GM13977 (cell line): ENCODE measurements at places on chromosomes 5 and 9.

DNA sequence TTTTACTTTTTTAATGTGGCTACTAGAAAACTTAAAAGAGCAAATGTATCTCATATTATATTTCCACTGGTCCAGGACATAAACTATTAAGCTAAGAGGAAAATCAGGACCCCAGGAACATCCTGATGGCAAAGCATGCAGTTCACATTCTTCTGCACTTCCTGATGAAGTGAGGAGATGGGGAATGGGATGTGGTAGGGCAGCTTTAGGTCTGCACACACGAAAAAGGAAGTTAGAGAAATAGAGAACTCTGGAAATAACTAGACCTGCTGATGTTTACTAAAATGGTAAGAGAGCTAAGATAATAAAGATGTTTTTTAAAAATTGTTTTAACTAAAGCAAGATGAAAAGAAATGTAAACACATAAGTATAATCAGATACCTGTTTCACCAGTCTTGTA, 39.7 kb upstream of the NIPBL start:
- no peak for DNase-seq

DNA sequence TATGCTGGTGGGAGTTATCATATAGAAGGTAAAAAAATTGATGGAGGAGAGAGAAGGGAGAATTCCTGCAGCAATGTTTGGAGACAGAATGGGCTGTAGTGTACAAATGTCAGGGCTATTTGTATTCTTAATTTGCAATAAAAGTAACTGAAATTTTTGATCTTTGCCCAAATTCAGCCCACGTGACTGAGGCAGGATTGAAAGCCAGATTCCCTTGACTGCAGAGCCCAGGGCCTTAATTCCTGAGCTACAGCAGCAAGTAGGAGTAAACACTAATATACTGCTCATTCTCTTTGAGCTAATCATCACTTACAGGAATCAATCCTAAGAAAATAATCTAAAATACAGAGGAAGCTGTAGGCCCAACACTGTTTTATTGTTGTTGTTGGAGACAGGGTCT, 5.2 kb upstream of the ANXA6 start:
- DNase-seq = no peak

- no peak for DNase-seq
Measured at GRCh38 chr5:73296772-73297171, 123.8 kb downstream of the TMEM174 start.

GRCh38 chr5:7518947-7519560, 123.1 kb downstream of the ADCY2 start:
- DNase-seq = no peak

DNA sequence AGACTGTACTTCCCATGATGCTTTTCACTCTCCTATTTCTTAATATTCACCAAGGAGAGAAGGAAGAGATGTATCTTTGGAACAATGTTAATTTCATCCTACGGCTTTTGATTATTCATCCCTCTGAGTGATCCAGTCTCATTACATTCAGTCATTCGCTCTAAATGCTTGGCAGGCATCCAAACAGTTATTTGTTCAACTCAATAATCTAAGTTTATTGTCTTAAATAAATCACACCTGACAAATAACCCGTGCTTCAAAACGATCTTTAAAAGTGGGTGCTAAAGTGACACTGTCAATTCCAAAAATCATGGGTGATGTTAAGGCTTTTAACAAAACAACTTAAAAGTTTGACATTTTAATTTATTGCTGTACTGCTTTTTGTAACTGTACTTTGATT, 233.1 kb downstream of the RASEF start:
- DNase-seq = no peak

GRCh38 chr9:135526089-135526729, 5.0 kb downstream of the LCN1 start:
- peak; percentile 4 for DNase-seq

- DNase-seq = no peak
Measured at GRCh38 chr5:67019065-67019845, 177.3 kb downstream of the CD180 start.

GRCh38 chr9:79656169-79656568, 84.4 kb downstream of the TLE4 start:
- DNase-seq = no peak

DNA sequence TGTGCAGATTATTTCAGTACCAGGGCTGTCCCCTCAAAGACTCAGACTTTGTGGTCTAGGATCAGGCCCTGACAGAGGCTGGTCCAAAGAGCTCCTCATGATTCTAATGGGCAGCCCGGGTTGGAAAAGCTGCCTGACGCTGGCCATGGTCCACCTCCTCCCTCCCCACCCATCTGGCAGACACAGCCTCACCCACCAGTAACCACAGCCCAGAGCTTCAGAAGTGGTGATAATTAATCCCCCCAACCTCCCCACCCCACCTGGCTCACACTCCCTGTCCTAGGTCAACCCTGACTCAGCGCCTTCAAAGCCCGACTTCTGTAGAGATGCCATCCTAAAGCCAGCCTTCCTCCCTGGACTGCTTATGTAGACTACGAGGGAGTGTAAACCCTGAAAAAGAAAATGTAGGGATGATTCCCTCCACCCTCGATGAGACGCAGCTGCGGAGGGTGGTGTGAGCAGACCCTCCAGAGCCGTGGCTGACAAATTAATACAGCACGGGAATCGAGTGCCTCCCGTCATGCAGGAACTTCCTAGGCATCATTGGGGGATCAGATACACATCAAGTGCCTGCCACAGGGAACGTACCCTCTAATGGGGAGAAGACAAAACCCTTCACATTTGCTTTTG, 7.0 kb downstream of the UBE2QL1 start:
- no peak for DNase-seq

GRCh38 chr5:82396871-82397514, 118.8 kb upstream of the RPS23 start:
- DNase-seq = no peak

DNA sequence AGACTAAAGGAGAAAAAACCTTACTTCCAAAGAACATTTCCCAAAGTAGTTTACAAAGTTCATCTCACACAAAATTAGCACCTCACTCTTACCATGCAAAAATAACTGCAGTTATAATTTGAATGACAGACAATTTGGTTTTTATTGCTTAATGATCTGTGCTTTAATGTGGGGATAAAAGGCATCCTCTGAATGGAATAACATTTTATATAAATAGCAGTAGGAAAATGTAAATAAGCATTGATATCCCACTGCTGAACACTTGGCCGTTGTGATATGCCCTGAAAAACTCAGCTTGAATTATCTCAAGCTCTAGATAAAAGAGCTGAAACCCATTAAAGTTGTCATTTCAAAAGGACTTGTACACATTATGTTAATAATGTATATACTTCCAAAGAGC, 93.2 kb downstream of the OSMR start:
- DNase-seq = no peak

- no peak for DNase-seq
Measured at GRCh38 chr9:8876303-8876702, 1076.7 kb upstream of the DMAC1 start.

GRCh38 chr9:17280350-17281012, 145.6 kb downstream of the CNTLN start:
- DNase-seq = no peak

GRCh38 chr5:157187046-157187754, 6.6 kb downstream of the ITK start:
- no peak for DNase-seq

DNA sequence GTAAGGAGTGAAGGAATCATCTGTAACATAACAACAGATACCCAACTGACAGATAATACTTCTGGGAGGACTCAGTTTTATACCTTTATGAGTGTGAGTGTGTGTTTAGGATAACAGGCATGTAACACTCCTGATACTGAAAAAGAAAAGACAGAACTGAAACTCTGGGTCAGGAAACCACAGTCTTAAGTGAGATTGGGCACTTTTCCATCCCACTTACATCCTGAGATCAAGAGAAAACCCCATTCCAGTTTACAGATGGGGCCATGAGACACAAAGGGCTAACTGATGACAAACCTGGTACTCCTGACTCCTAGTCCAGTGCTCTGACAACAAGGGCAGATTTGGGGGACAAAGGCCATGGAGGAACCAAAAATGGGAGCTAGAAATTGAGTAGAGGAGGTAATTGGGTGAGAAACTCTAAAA, 18.0 kb downstream of the IL5 start:
- DNase-seq = peak; percentile 32

- peak; percentile 50 for DNase-seq
Measured at GRCh38 chr5:4862500-4862899, 277.6 kb upstream of the ADAMTS16 start.

GRCh38 chr5:14581891-14582796, 552 bp downstream of the OTULINL start:
- peak; percentile 65 for DNase-seq

DNA sequence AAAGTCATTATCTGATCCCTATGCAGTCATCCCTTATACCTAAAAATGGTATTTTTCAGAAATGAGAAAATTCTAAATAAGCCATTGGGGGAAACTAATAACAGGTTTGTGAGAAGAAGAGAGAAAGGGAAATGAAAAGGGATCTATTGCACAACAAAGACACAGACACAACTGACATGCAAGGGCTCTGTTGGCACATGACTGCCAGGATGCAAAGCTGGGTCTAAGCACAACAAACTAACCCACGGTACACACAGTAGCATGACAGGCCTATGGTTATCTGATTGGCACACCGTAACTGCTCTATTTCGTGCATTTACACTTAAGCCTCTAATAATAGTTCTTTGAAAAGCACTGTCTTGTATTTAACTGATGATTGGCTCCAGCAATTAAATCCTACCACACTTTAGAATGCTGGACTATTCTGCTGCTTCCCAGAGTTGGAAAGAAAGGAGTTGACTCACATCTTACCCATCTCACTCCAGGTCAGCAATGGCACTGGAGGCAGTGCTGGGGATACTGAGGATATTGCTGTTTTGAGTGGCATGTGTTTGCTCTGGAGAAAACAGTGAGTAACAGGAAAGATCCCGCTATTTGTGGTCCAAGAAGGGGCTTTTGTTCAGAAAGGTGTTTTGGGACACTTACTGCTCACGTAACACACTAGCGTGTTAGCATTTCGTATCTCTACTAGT, 328.3 kb downstream of the GLIS3 start:
- DNase-seq = no peak

GRCh38 chr5:109247986-109248385, 161.8 kb downstream of the PJA2 start:
- peak; percentile 49 for DNase-seq

DNA sequence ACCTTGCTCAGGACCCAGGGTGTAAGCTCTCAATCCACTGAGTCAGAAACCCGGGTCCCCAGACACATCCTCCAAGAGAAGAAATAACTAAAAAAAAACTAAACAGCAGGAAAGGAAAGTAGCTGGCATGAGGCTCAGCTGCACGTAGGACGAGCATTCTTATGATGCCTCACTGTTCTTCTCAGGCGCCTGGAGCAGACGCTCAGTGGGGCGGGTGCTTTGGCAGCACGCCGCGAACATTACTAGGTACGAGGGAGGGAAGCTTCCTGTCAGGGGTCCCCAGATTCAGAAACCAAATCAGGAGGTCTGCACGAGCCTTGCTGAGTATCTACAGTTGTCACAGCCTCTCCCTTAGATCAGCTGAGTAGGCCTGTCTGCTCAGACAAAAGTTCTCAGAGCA, 85.8 kb downstream of the SECISBP2 start:
- DNase-seq = no peak

DNA sequence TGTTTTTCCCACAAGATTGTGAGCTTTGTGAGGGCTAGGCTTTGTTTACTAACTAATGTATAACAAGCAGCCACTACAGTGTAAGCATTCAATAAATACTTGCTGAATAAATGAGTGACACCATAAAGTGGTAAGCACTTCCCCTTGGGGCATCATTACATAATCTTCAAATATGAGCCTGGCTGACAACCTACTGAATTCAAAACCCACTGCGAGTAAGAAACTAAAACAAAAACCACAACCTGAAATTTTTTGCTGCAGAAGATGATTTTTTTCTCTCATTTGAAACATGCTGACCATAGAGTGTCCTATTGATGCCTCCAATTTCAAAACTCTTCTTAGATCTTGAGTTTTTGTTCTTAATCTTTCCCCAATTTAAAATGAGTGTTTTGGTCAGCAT, 331.3 kb upstream of the CCNG1 start:
- DNase-seq = no peak

DNA sequence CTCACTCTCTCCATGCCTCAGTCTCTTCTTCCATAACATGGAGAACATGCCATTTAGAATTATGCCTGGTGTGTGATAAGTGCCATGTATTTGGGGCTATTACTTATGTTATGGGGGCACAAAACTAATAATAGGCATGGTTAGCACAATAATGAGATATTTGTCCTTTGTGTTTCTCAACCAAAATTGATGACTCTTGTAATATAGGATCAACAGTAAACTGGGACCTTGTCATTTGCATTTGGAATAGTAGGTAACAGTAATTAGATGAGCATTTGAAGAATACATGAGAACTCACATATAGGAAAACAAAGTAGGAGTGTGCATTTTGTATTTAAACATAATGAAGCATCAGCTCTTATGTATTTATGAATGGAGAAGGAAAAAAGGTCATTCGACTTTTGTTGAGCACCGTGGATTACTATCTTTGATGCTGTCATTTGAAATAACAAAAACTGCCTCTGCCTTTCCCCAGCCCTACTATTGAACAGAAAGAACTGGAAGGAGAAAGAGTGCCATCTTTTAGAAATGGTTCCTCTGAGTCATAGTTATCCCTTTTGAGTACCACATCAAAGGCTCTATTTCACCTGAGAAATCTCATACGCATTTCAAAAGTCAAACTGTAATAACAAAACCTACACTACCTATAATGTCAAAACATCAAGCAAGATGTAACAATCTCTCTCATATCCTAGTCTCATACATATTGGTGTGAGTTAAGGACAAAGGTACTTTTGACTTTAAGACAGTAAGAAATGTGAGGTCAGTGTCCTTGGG, 655.2 kb downstream of the PDE4D start:
- peak; percentile 1 for DNase-seq

DNA sequence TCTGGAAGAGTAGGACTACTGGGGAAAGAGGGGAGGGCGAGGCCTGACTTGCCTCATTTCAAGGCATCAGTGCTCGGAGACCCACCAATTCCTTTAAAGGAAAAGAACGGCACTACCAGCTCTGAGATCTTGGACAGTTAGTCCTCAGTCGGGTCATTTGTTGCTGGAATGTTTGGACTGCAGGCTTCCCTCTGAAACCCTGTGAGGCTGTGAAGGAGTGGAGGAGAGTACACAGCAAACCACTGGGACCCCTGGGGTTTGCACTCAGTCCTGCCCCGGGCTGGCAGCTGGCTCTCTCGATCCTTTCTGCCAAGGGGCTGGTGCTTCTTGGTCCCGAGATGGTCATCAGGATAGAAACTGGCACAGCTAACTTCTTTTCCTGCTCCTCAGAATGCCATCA, 194.5 kb downstream of the TRIO start:
- DNase-seq = no peak

- no peak for DNase-seq
Measured at GRCh38 chr9:2288309-2288708, 273.2 kb downstream of the SMARCA2 start.

DNA sequence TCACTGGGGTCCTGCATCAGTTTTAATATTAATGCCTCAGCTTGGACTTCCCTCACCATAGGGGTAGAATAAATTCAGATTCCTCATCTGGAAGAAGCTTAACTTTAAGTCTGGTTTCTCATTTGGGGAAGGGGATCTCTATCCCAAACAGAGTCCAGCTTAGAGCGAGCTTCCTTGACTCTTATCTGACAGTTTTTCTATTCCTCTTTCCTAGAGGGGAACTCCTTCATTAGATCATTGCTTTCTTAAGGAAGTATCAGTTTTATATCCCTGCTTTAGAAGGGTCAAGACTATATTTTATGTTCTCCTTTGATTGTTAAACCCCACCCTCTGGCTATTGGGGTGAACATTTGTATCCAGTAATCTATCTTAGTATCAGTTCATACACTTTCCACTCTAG, 24.2 kb upstream of the CDC42SE2 start:
- no peak for DNase-seq
